NCI-H2107 (cell line): ENCODE measurements at places on chromosomes 1 and 21.

GRCh38 chr1:159140474-159140873, 30.9 kb upstream of the CADM3 start:
- no peak for DNase-seq

DNA sequence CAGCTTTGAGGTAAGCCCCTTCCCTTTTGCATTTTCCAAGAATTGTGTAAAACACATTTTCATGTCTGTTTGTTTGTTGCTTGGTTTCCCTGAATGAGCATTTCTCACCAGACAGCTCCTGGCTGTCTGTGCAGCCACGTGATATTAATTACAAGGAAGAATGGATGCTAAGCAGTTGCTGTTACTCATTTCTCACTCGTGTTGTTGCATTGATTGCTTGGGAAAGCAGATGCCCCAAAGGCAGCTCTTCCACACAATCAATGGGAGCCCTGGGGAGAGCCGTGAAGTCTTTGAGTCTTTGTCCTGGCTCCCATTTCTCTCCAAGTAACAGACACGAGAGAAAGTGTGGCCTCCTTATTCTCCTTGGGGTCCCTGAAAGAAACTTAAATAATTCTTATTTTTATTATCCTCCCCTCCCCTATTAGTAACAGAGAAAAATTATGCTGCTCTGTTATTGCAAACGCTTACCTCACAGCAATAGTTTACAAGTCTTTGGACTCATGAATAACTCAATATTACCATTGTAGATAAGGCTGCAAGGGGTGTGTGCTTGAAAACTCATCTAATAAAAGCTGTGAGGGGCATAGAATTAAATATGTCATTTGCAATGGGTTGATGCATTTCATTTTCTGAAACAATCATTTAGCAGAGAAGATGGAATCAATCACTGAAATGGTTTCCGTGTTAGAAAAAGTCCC, 127.7 kb upstream of the CAMK1G start:
- no peak for DNase-seq

DNA sequence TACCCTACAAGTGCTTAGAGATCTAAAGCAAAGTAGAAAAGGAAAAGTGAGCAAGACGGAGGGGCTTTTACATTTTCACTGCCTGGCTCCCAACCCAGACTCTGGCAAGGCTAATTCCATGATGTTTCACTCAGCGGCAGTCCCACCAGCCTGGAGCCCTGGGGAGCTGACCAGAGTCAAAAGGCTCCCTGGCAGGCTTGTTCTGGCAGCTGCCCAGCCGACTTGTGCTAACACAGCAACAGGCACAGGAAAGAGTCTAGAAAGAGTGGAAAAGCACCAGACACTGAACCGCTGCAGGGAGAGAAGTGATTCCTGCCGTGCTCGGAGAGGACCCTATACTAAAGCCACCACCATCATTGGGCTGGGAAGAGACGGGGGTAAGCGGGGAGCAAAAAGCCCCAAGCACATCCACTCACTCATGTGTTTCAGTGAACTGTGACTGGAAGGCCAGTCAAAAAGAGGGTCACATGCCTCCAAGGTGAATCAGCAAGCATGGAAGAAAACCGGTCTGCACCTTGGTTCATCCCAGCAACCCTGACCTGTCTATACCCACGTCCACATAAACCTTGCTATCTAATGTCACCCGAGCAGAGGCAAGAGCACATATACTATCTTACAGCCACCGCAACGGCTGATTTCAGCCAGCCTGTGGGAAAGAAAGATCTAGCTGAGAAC, 8.0 kb downstream of the SMIM12 start:
- DNase-seq, result no peak

GRCh38 chr1:155219592-155220031, 11.1 kb downstream of the MTX1 start:
- no peak for DNase-seq

GRCh38 chr21:41753006-41753898, 13.6 kb downstream of the RIPK4 start:
- no peak for DNase-seq

- DNase-seq, result no peak
Measured at GRCh38 chr1:38063616-38064015, 17.0 kb upstream of the POU3F1 start.

GRCh38 chr1:19357299-19357986, 45.3 kb downstream of the SLC66A1 start:
- no peak for DNase-seq

- DNase-seq, result no peak
Measured at GRCh38 chr21:42469272-42469671, 26.8 kb downstream of the RSPH1 start.

GRCh38 chr1:146036241-146036964, 14.9 kb upstream of the HJV start:
- no peak for DNase-seq
